Astrocyte of the hippocampus (primary cell): ENCODE measurements at places on chromosomes 11 and 22.

- DNase-seq, result no peak
Measured at GRCh38 chr11:70402685-70403084, 4.4 kb downstream of the CTTN start.

DNA sequence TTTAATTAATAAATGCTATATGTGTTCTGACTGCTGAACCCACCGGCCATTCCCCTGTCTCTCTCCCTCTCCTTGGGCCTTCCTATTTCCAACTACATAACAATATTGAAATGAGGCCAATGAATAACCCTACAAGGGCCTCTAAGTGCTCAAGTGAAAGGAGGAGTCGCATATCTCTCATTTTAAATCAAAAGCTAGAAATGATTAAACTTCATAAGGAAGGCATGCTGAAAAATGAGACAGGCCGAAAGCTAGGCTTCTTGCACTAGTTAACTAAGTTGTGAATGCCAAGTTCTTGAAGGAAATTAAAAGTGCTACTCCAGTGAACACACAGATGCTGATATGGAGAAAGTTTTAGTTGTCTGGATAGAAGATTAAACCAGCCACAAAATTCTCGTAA is 109.2 kb downstream of the TSPAN18 start:
- DNase-seq, result no peak

- DNase-seq, result no peak
Measured at GRCh38 chr22:47570851-47571250, 808.4 kb downstream of the TBC1D22A start.

GRCh38 chr11:64518928-64519327 is 72.1 kb upstream of the SLC22A12 start:
- no peak for DNase-seq

DNA sequence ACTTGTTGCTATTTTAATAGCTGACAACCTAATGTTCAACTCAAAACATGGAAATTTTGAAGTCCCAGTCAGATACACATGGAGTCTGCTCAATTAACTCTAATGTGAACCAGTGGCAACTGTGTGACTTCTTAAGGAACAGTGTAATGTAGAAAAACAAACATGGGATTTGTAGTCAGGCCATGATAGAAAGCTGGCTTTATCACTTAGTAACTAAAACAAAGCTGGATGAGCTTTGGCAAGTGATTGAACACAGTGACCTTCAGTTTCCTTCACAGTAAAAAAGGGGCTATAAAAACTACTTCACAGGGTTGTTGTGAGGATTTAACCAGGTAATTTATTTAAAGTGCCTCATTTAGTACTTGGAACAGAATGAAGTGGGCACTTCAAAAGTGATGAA is 62.6 kb downstream of the PRCP start:
- DNase-seq, result no peak

DNA sequence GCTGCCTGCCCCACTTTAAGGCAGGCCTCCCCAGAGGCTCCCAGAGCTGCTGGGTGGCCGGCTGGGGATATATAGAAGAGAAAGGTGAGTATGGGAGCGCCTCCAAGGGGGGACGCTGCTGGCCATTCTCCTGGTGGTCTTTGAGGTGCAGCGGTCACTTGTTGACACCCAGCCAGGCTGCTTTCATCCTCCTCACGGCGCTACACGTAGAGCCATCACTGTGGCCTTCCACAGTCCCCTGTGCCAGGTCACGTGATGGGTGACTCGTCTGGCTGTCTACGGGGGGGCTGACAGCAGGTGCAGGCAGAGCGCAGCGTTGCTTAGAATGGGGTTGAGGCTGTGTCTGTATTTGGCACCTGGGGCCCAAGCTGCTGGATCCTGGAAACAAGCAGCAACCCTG is 1.9 kb downstream of the ACR start:
- no peak for DNase-seq

DNA sequence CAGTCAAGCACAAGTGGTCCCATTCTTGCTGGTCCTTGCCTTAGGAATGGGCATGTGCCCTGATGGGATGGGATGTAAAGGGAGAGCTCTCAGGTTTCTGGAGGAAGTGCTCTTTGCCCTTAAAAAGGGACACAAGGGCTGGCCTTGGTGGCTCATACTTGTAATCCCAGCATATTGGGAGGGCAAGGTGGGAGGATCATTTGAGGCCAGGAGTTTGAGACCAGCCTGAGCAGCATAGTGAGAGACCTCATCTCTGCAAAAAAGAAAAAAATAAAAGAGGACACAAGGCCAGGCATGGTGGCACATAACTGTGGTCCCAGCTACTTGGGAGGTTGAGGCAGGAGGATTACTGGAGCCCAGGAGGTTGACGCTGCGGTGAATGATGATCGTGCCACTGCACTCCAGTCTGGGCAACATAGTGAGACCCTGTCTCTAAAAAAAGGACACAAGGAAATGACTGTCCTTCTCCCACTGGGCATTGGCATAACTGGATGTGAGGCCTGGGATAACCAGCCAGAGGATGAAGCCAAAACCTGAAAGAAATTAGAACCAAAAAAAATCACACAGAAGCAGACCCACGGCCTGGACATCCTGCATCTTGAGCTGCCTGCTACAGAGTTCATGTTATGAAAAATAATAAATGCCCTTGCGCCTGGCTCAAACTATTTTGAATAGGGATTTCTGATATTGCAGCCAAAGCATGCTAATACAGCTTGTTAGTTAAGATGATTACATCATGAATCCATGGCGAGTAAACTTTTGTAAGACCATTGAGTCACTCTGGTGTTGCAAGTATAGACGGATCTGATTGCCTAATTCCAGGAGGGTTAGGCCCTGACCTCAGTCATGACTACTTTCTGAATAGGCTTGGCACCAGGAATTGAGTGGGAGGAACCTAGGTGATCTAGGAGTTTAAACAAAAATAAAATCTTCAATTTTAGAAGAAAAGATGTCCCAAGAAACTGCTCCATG is 12.9 kb upstream of the CRKL start:
- DNase-seq, result peak; percentile 53
